ENCODE measurements at places on chromosomes 7 and 10.

GRCh38 chr7:130425796-130426195 lies 15.0 kb downstream of the CEP41 start:
- DNase-seq = no peak

DNA sequence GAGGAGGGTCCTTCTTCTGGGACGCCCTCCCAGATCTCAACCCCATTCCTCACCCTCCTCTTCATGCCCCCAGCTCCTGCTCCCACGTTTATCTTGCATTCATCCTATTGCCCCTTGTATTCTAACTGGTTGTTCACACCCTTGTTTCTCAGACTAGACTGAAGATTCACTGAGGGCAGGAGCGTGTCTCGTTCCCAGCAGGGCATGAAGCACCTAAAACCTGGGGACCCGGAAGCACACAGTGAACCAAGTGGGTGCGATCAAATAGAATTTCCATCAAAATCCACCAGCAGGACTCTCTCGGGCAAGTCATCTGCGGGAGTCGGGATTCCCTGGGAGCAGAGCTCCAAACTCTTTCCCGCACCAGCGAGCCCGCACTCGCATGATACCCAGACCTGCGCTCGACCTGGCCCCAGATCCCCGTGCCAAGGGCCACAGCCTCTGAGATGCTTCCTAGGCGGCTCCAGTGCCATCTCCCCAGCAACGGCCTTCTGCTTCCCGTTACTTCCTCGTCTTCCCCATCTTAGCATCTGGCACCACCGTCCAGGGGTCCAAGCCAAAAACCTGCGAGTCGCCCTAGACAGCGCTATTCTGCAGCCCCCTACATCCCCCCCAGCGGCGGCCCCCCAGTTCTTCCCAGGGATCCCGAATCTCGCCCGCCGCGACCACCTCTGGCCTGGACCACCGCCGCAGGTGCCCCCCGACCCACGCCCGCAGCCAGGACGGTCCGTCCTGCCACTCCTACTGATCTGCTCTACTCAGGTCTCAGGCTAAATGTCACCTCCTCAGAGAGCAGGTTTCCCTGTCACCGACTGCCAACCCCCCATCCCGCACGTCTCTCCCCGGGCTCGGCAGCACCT lies 6.1 kb upstream of the GBX1 start:
- no peak for DNase-seq

DNA sequence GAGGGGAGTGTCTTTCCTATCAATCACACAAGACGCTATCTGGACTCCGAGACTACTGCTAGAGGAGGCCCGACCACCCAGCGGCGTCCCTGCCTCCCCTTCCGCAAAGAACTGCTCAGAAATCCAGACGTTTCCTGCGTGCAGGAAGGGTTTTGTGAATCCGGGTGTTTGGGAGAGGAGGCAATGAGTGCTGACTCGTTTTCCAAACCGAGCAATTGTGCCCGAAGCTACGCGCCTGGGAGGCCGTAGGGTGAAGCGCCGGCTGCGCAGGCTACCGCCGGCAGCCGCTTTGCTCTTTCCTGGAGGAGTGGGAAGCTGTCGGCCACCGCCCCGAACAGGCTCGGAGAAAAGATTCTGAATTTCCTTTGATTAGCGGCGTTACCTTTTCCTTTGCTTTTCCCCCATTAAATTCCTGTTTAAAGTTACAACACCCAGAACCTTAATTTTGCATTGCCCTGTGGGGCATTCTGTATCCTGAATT lies 5.3 kb downstream of the VAX1 start:
- DNase-seq = no peak

DNA sequence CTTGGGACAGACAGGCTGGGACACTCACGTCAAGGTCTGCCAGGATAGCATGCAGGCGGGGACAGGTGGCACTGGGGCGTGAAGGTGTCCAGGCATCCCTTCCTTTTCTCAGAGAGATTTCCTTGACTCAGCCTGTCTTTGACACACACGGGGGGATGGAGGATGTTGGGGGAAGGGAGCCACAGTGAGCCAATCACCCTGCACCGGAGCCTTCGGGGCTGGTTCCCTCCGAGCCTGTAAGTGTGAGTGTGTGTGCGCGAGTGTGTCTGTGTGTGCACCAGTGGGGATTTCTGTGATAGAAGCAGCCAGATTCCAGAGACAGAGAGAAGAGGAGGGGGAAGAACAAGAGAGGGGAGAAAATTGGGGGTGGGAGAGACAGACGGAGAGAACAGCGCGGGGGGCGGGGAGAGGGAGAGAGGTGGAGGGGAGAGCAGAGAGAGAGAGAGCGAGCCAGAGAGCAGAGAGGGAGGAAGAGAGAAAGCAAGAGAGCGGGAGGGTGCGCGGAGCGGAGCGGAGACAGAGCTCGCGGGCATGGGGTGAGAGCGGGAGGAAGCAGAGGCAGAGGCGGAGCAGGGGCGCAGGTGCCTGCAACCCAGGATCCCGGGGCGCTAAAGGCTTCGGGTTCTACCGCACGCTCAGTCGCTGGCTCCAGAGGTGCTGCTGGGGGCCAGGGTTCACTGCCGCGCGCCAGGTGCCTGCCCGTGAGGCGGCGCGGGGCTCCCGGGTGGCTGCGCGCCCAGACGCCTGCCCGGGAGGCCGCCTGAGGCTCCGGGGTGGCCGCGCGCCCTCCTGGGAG lies 466 bp upstream of the GPR26 start:
- DNase-seq = no peak

GRCh38 chr7:55052741-55053427 lies 34.1 kb downstream of the EGFR start:
- no peak for DNase-seq

GRCh38 chr7:28061824-28062196 lies 118.8 kb downstream of the JAZF1 start:
- no peak for DNase-seq

DNA sequence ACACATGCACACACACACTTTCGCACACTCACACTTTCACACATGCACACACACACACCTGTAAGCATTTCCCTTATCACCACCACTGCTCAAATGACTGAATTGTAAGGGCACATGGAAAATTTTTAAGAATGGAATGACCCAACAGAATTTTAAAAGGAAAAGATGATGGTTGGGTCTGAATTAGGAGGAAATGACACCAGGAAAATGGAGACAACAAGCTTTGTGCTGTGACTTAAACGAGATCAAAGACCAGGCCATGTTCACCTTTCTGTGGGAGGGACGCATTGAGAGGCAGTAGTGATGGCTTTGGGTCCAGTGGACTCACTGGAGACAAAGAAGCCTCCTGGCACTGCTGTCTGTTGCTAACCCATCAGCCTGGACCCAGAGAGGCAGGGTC lies 16.7 kb upstream of the C10orf71 start:
- no peak for DNase-seq

DNA sequence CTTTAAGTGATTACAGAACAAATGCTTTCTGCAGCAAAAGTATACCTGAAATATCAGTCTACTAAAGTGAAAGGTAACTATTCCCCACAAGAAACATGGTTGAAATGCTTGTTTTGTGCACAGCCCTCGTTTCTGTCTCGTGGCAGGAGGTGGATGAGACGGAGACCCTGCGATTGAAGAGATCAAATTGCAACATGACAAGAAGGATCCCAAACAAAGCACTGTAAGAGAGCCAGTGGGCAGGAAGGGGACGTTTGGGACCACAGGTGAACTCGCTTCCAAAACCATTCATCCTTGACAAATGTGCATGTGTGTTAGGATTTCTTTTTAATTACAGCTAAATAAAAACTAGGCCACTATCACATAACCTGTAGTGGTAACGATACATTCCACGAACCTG lies 192.6 kb downstream of the CCSER2 start:
- no peak for DNase-seq

DNA sequence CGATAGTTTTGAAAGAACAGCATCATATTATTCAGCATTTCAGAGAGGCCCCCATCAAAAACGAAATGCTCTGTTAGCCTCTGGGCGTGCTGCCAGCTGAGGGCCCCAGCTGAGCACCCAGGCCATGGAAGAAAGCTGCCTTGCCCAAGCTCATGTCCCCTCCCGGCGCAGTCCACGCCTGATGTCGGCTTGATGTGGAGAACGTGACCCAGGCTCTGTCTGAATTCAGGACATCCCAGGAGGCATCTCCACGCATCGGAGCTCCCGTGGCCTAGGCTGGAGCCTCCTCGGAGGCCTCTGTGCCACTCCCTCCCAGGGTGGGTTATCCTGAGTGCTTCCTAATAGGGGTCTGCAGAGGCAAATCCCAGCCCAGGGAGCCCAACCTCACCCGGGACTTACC lies 218.3 kb upstream of the AKR1E2 start:
- DNase-seq = no peak

GRCh38 chr7:106371629-106372028 lies 86.8 kb upstream of the NAMPT start:
- DNase-seq = no peak

DNA sequence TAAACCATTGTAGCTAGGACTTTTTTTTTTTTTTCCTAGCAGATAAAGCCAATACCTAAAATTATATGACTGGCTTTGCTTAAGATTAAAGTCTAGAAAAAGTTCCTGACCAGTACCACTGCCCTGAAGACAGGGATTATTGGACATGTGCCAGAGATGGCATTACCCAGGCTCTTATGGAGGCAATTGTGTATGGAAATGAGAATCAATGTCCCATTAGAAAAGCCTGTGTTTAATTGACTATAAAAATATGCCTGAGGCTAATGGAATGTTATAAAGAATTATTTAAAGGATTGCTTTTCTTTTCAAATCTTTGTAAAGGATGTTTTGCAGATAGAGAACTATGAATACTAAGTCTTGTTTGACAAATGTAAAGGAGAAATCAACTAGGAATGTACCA lies 196.7 kb downstream of the ANK3 start:
- DNase-seq = no peak

DNA sequence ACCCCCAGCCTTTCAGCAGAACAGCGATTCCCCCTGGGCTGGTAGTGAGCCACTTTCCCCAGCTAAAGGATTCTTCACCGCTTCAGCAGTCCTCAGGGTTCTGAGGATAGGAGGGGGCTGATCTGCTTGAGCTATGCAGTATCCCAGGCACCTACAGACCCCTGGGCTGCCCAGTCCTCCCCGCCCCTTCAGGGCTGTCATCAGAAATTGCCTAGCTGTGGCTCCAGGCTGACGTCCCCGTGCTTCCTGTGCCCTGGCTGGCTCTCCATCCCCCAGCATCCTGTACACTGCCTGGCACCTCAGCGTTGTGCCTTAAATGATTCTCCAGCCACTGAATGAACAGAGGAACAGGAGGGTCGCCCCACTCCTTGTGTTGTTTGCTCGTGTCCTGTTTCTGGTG lies 38.4 kb upstream of the CDH23 start:
- no peak for DNase-seq

DNA sequence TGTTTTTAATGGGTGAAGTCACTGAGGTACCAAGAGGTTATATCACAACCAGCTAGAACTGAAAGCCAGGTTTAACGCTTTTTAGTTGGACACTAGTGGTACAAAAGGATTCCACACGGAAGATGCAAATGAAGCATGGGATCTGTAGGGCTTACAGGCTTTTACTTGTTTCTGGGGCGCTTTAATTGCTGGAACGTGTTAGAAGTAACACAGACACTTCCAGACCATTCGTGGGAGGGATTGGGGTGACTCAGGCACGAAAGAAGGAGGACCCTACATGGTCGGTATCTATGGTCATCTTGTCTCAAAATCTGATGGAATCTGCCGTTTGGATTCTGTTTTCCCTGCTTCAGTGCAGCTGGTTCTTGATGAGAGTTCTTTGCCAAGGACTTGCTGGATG lies 1.0 kb downstream of the YKT6 start:
- DNase-seq = no peak

DNA sequence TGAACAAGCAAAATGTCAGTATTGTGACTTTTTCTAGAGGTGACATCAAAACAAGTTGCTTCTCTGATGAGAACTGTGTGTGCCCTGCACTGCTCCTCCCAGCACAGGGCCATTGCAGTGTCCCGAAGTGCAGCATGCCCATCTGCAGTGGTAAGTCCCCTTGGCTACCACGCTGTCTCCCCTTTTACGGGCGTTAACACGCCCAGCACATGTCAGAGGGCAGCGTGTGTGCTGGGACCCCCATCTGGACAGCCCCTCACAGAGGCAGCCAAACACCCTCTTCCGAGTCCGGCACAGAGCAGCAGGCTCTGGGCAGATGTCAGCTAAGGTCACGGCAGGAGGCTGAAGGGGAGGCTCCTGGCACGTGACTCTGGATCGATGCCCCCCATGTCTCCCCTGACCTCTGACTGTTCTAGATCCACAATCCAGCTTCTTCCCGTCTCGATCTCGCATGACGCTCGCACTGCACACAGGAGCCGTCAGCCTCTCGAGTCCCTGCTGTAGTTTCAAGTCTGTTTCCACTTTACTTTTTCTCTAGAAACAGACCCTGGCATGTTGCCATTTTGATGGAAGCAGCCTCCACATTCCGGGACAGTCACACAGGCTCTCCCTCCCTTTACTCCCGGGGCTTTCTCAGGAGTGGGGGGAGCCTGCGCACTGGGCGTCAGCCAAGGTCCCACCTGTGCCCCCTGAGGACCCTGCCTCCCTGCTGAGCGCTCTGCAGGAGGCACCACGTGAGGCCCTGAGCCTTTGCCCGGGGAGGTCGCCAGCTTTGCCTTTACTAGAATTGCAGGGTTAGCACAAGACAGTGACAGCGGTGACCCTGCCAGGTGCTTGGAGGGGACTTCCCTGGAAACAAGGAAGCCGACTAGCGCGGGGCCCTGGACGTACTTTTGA lies 133.8 kb downstream of the TCERG1L start:
- DNase-seq = no peak

DNA sequence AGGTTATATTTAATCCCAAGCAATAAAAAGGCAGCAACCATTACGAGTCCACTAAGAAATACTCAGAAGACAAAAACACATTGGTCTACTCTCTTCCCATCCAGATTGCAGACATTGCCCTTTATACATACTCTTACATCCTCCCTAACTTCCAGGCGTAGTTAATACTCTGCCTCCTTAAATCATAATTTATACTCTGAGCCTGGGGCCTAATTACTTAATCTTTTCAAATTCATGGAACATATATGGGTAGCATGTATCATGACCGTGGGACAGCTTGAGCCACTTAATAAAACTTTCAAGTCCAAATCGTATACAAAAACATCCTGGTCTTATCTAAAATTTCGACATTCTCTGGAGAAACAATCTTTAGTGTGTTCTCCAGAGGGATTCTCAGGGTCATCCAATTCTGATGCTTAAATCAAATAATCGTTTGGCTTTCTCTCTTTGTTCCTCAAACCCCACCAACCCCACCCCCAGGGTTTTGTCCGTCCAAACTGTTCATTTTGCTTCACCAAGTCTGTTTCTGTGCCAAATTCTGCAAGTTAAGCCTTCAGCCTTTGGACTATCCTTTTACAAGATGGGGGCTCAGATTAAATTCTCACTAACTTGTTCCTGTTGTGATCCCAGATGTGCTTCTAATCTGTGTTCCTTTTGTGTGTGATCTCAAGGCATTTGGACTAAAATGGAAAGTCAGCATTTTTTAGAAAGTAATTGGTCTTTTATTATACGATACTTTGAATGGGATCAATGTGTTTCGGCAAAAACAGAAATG lies 86.4 kb downstream of the ADAM12 start:
- DNase-seq = no peak

DNA sequence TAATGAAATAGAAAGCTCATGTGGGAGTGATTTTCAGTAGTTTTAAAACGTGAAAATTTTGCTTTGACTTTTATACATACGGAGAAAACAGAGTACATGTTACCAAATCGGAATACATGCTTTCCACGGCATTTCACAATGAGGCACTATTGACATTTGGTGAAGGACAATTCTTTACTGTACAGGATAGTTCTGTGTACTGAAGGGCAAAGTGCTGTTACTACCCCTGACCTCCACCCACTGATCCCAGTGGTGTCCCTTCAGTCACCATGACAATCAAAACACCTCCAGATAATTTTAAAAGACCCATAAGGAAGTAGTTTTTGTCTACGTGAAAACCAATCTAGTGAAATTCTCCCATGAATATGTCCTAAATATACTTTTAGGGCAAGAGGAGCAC lies 33.1 kb upstream of the ANK3 start:
- no peak for DNase-seq

GRCh38 chr7:57868771-57869483 lies 418.9 kb downstream of the ZNF716 start:
- no peak for DNase-seq

Measured in substantia nigra (tissue), 51 donors.